ENCODE measurements at places on chromosomes 1 and 21.

DNA sequence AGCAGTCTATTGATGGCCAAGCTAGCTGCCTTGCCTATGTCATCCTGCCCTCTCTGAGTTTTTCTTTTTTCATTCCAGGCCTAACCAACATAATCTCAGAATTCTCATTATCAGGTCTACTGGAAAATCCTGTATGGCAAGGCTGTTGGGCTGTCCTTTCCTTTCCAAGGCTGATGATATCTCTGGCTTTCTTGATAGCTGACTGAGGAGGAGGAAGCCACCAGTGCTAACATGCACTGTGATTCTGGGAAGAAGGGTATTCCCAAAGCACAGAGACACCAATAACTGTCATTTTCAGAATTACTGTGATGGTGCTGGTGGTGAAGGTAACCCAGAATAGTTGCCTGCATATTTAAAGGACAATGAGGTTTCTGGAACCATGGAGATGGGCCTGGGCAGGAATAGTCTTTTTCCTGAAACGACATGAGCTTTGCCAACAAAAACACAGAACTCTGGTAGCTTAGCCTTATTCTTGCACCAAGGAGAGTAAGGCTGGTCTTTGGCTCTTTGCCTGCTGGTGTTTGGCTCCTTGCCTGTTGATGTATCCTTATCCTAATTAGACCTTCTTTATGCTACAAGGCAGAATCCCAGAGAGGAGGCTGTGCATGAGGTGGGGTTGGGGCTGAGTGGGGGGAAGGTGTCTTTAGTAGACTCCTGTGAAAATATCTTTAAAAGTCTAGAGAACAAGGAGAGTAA lies 157.4 kb downstream of the TNFSF18 start:
- DNase-seq: no peak

- no peak for DNase-seq
Measured at GRCh38 chr1:192762265-192762664, 46.6 kb upstream of the RGS2 start.

DNA sequence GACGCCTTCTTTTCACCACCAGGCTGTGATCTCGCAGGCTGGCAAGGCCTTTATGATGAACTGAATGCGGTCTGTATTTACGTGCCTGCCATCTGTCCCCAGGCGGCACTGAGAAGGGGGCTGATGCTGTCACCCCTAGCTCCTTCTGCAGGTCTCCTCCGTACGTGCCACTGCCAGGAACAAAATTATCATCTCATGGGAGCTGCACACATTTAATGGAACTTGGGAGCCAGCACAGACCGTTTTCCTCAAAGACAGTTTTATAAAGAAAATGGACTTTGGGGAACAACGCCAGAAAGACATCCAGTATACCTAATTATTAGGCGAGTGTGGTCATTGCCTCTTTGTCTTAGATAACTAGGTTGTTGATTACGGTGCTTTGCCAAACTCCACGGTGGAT lies 434.5 kb downstream of the KIF26B start:
- DNase-seq: no peak

- no peak for DNase-seq
Measured at GRCh38 chr1:220219136-220219442, 53.2 kb downstream of the RAB3GAP2 start.

GRCh38 chr1:242083742-242084141 lies 84.8 kb upstream of the MAP1LC3C start:
- DNase-seq: no peak

DNA sequence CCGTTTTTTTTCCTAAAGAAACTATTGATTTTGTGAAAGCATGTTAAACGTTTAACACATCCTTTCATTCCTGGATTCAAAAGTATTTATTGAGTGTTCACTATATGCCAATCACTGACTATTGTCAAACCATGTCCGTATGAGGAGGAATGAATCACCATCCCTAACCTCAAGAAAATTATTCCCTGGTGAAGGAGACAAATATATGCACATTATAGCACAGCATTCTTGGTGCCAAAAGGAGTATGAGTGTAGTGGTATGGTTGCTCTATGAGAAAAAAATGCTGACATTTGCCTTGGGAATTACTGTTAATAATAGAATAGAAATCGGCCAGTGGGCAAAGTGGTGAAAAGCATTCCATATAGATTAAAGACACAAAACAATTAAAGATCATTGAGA lies 1390.1 kb downstream of the MRPL39 start:
- DNase-seq: no peak

- no peak for DNase-seq
Measured at GRCh38 chr1:53561503-53562105, 102.4 kb downstream of the DMRTB1 start.

DNA sequence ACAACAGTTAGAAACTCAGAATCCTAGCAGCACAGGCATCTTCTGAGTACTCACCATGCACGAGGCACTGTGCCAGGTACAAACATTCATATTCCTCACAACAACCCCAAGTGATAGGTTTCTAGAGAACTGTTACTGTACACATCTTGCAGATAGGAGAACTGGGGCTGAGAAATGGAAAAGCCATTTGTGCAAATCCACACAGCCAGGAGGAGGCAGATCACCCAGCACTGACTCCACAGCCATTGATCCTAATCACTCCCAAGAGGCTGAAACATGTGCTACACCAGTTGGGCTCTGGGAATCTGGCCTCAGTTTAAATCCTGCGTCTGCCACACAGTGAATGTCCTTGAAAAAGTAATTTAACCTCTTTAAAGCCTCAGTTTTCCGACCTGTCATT lies 151.0 kb downstream of the ST6GALNAC5 start:
- no peak for DNase-seq

- DNase-seq: no peak
Measured at GRCh38 chr21:35602811-35603362, 457.4 kb downstream of the SETD4 start.

DNA sequence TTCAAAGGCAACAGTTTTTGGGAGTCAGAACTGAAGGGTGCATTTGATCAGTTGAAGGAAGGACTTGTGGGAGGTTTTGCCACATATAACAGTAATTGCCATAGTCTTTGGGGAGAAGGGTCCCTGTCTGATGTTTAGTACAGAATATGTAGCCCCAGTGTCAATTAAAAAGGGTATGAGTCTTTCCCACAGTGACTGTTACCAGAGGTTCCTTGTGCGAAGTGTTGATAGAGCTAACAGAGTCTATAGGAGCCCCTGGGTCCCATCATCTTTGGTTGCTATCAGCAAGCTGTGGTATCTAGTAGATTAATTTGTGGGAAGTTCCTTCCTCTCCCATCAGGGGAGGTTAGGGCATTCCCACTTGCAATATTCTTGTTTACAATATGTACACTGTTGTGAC lies 329.2 kb downstream of the PTPRU start:
- DNase-seq: no peak

DNA sequence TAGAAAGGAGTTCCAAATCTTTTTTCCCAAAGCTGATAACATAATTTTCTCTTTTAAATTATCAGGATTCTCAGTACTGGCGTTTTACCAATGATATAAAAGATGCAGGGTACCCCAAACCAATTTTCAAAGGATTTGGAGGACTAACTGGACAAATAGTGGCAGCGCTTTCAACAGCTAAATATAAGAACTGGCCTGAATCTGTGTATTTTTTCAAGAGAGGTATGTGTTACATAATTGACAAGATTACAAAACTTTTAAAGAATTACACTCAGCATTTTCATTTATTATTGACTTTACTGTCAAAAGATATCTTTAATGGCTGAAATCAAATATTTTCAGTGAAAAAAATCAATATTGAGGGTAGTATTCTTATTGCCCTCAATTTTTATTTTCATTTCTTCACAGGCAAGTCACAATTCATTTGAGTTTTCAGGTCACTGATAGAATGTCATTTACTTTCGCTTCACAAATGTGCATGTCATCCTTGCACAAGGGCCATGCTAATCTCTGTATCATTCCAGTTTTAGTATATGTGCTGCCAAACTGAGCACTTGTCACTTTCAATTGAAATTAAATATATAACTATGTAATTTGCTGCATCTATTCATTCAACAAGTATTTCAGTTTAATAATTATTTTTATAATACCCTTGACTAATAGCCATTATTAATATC lies 63.5 kb downstream of the TPR start:
- DNase-seq: no peak

DNA sequence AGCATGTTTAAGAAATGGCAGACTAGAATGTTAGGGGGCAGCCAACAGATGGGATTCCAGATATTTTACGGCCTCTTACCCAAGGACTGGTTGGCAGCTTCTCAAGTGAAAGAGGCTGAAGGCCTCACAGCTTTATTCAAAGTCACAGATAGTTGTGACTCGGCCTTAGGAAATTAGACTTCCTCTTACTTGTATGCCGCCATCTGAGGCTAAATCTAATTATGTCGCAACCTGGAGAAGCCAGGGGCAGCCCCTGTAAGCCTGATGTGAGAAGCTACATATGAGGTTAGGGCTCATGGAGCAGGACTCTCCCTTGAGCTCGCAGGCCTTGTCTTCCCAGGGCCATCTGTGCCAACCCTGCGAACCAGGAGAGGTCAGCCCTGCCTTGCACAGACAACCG lies 352.5 kb downstream of the HHAT start:
- no peak for DNase-seq

GRCh38 chr1:229579059-229579673 lies 20.7 kb upstream of the ABCB10 start:
- DNase-seq: no peak

DNA sequence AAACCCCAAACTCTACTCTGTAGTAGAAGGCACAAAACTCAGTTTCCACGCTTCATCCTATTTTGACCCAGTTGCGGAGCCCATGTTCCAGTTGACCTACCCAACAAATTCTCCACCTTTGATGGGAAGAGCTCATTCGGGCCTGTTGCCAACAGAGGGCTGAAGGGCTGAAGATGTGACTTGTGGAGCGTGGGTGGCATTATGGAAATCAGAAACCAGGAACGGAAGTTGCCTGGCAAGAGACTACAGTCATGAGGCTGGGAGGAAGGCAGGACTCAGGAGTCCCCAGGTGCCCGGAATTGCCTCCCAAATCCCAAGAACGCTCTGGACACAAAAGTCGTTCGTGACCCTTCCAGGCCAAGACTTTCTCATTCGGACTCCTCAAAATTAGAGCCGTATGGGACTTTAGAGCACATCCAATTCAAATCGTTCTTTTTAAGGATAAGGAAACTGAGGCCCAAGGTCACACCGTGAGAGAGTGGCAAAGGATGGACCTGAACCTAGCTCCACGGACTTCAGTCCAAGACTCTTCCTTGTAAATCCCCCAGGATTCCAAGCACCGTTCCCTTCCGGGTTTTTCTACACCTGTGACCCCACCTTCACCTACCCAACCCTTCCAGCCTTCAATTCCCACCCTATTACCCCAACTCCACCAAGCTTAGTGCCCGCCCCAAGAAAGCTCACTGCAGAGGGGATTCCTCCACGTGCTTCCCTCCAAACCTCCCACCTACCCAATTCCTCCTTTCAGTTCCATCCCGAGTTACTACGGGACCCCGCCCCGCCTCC lies 739 bp downstream of the SMG5 start:
- DNase-seq: no peak

- no peak for DNase-seq
Measured at GRCh38 chr1:7344299-7344698, 426.8 kb upstream of the VAMP3 start.
